ENCODE measurements at places on chromosomes 16 and 17.

DNA sequence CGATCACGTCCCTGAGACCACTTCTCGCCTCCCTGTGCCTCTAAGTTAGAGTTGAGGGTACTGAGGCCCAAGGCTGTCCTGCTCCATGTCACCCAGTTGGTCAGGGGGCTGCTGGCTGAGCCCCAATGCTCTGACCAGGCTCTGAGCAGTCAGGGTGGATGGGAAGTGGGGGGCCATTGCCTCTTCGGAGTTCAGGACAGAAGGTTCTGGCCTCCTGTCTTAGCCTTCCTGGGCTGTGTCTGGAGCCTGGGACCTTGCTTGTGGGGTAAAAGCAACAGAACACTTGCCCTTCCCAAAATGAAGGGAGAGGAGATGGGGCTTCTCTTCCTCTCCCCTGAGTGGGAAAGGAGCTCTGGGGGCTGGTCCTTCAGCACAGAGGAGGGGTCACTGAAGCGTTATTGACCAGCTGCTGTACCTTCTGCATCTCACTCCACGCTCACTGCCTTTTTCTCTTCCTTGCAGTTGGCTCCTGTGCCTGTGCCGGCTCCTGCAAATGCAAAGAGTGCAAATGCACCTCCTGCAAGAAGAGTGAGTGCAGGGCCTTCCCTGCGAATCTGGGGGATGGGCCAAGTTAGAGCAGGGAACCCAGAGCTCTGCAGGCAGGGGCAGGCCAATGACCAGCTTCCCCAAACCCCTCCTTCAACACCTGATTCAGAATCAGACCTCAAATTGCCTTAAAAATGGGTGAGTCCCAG lies 580 bp downstream of the MT1X start:
- ATAC-seq: peak; percentile 14

GRCh38 chr16:48608452-48608851 lies 1.5 kb downstream of the N4BP1 start:
- no peak for ATAC-seq

GRCh38 chr17:7174603-7175326 lies 4.4 kb downstream of the ASGR1 start:
- ATAC-seq: no peak

- no peak for ATAC-seq
Measured at GRCh38 chr17:11736613-11737312, 138.5 kb downstream of the DNAH9 start.

DNA sequence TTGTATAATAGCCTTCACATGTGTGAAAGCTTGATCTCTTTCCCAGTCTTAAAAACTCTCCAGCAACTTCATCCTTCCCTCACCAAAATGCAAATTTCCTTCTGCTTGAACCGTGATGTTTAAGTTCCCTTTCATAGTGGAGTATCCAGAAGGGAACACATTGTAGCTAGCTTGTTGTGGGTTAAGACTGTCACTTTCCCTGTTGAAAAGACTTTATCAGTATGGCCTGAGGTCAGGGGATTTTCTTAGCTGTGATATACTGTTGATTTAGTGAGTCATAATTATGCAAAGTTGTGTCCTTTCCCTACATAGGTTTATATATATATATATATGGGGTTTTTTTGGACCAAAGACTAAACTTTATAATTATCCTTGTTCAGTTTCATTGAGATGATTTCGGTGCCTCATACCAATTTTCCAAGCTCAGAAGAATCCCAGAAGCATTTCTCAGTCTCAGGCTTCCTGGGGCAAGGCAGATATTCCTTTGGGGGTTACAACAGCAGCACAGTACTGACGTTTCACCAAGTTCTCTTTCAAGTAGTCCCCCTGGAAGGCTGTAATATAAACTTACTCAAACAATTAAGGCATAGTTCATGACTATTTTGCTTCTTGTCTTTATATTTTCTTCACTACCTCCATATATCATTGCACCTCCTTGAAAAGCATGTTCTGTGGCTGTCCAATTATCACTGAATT lies 35.7 kb downstream of the ESRP2 start:
- peak; percentile 61 for ATAC-seq

- ATAC-seq: no peak
Measured at GRCh38 chr17:48004983-48005382, 32.6 kb downstream of the COPZ2 start.

DNA sequence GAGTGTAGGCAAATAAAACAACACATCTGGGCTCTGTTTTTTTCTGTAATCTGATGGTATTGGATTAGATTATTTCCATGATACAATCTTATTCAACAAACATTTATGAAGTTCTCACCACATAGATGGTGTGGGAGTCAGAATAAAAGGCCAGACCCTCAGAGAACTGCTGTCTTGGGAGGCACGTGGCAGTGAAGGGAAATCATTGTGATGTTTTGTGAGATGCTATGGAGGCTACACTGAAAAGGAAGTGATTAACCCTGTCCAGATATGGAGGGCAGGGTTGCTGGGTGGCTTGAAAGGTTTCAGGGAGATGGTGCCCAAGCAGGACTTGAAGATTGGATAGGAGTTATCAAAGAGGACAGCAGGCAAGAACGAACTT lies 35.6 kb downstream of the DHRS7B start:
- peak; percentile 52 for ATAC-seq

DNA sequence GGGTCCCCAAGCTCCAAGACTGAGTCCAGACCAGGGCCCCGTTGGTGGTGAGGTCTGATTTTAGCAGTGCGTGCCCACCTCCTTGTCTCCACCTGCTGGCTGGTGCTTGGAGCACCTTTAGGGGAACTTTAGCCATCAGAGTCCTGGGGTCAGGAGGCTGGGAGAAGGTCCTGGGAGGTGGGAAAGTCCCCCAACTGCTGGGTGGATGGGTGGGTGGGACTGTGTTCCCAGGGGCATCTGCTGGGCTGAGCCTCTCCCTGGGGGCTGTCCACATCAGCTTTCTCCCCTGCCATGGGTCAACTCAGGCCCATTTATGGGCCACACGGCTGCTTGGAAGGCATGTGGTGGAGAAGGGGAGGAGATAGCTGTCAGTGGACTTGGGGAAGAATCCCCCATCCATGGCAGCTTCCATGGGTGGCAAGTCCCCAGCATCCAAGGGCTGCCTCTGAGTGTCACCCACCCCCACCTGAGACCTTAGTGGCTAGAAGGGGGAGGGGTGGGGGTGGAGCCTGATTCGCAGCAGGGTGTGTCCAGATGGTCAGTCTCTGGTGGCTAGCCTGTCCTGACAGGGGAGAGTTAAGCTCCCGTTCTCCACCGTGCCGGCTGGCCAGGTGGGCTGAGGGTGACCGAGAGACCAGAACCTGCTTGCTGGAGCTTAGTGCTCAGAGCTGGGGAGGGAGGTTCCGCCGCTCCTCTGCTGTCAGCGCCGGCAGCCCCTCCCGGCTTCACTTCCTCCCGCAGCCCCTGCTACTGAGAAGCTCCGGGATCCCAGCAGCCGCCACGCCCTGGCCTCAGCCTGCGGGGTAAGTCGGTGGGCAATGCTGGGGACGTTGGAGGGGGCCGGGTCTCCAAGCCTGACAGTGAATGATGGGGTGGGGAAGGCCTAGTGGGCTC lies at the start of gene TRPV2:
TSS of gene TRPV2 (plus strand) at position 541 of the 894 bp plus-strand sequence. CDS start 2,098 bp downstream, outside the sequence.
- ATAC-seq: no peak

- 0 out of 3 replicates have a peak, but pooled peaks have one; percentile 15 for ATAC-seq
Measured at GRCh38 chr16:23374721-23375510, 72.8 kb downstream of the SCNN1B start.

- ATAC-seq: no peak
Measured at GRCh38 chr16:79980650-79981521, 380.3 kb upstream of the MAF start.

DNA sequence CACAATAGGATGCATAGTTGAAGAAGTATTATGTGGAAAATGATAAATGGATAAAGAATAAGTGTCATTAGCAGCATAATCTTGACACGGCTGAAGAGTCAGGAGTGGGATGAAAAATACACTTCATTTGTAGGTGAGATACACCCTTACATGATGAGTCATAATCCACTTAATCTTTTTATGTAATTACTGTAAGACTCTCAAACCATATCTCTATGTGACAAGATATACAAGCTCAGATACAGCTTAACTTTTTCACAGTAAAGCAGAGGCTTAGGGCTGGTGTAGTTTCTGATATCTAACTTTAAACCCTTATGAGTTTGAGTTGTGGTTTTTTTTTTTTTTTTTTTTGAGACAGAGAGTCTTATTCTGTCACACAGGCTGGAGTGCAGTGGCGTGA lies 101.2 kb downstream of the FTO start:
- ATAC-seq: no peak

DNA sequence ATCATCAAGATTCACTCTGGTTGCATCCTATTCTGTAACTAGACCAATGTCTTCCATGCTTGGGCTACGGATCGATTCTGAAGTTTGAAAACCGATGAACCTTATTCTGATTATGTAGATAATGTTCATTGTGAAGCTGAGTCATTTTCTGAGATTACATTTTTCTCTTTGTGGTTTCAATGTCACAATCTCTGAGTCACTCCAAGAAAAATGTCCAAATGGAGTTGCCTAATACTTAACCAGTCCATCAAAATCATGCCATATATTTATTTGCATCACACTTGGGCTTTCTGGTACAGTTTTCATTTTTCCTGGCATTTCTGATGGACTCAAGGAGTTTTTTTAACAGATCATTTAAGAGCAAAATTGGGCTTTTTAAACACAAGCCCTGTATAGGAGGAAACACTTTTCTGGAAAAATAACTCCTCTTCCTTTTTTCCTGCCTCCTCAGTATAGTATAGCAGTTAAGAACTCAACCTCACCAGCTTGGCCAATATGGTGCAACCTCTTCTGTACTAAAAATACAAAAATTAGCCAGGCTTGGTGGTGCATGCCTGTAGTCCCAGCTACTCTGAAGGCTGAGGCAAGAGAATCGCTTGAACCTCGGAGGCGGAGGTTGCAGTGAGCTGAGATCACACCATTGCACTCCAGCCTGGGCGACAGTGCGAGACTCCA lies 17.5 kb downstream of the CACNG3 start:
- ATAC-seq: no peak

GRCh38 chr16:27226976-27227705 lies 23.8 kb downstream of the KDM8 start:
- ATAC-seq: no peak

DNA sequence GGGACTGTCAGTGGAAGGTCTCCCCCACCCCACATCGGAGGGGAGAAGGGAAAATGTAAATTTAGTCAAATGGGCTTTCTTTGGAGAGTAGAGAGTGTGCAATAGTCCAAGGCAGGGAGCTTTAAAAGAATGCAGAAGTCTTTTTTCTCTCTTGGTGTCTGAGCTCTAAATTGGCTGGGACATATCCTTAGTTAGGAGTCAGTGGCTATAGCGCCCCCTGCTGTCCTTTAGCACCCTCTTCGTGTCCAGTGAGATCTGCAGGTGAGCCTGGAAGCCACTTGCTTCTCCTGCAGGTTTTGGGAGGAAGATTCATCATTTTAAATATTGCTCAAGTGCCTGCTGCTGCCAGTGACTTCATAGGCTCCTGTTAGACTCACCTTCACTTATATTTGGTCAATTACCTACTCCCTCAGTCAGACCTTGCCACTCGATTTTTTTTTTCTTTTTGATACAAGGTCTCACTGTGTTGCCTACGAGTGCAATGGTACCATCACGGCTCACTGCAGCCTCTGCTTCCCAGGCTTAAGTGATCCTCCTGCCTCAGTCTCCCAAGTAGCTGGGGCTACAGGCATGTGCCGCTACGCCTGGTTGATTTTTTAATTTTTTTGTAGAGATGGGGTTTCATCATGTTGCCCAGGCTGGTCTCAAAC lies 174.8 kb downstream of the PRKCB start:
- peak; percentile 91 for ATAC-seq

GRCh38 chr16:86248310-86248905 lies 261.9 kb upstream of the FOXF1 start:
- no peak for ATAC-seq

- no peak for ATAC-seq
Measured at GRCh38 chr17:1469231-1469852, 13.3 kb upstream of the CRK start.

GRCh38 chr17:9837551-9838471 lies 12.1 kb downstream of the GLP2R start:
- no peak for ATAC-seq

DNA sequence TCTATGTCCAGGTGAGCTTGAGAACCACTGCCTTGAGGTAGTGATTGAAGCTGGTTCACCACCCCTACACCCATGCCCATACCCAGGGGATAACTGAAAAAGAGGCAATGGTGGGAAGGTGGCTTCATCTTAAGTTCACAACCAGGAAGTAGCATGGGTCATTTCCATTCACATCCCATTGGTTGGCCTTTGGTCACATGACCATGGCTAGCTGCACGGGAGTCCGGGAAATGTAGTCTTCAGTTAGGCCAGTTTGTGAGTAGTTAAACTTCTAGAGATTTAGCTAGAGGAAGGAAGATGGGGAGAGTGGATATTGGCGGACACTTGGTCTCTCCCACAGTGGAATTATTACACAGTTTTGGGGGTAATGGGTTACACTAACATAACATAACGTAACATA lies 92.9 kb downstream of the RGS9 start:
- ATAC-seq: no peak

DNA sequence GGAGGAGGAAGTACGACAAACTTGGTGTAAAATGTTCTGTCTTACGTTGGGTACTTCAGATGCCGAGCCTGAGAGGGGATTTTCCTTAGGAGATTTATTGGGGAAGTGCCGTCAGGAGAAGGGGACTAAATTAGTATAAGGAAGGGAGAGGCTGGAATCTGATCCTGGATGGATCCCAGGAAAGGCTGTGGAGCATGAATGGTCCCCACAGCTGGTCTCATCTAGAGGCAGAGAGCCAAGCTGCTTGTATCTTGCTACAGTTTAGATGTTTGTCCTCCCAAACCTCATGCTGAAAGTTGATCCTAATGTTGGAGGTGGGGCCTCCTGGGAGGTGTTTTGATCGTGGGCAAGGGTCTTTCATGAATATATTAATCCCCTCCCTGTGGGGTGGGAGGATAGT lies 798.4 kb upstream of the EEF2KMT start:
- no peak for ATAC-seq

DNA sequence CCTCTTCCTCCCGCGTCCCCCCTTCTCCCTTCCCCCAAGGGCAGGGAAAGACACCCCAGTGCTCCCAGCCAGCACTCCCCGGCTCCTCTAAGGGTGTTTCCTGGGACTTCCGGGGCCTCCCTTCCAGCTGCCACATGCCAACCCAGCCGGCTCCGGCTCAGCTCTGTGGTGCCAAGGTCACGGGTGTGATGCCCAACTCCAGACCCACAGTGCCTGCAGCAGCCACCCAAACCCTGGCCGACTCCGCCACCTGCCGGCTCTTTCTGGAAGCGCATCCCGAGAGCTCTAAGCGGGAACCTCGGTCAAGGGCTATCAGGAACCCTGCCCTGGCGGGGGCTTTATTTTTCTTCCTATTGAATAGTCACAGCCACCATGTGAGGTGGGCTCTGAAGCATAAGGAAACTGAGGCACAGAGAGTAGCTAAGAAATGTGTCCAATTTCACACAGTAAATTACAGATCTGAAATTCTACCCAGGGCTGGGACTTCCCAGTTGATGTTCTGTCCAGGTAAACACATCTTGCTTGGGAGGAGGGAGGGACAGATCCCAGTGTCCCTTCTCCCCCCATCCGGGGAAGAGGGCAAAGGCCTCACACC lies 3.3 kb upstream of the PPP1R1B start:
- peak; percentile 82 for ATAC-seq

Measured in SK-N-SH treated with all-trans-retinoic acid at 6 μM for 48 hours (cell line).